ENCODE measurements at places on chromosomes 11 and 22.

GRCh38 chr22:41140365-41140957 lies 48.1 kb downstream of the EP300 start:
- DNase-seq = peak; percentile 32

- DNase-seq = peak; percentile 36
Observed at GRCh38 chr22:17945888-17946648, 78.3 kb downstream of the MICAL3 start.

DNA sequence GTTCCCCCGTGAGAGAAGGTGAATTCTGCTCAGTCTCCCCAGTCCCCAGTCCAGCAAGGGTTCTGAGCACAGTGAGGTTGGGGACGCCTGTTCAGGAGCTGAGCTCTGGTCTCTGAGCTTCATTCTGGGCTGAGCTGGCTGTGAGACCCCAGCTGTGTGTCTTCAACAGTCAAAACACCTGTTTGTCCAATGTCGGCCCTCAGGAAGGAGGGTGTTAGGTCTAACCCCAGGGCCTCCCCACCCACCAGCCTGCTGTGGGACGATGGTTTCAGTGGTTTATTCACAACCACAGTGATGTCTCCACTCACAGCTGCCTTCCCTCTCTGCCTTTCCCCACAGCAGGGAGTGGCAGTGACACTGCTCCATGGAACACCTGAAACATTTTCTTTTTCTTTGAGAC lies 1282.9 kb downstream of the TBC1D22A start:
- DNase-seq = no peak

- no peak for DNase-seq
Observed at GRCh38 chr11:85764796-85765195, 46.1 kb downstream of the SYTL2 start.

DNA sequence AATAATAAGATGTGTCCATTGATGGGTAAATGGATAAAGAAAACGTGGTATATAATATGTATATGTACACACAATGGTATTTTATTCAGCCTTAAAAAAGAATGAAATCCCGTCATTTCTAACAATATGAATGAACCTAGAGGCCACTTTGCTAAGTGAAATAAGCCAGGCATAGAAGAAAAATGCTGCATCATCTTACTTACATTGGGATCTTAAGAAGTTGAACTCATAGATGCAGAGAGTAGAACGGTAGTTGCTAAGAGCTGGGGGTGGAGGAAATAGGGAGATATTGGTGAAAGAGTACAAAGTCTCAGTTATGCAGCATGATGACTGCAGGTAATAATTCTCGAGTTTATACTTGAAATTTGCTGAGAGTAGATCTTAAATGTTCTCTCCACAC lies 14.3 kb upstream of the SLC36A4 start:
- DNase-seq = no peak
